Activated T-cell treated with anti-CD3 and anti-CD28 coated beads, Interleukin-2, amount 50 U/mL, for 4 hours (primary cell): ENCODE measurements at places on chromosomes 11 and 22. TPM values are rescaled to one million over a fixed set of nuclear protein-coding genes. Genes with fewer than 3 reads are reported as not detected.

The PTPRCAP gene
- 108 TPM for total RNA-seq

The UBQLN3 gene
- not detected for total RNA-seq

The LIF gene
- total RNA-seq = 440 TPM

The RTN4RL2 gene
- total RNA-seq = 0.27 TPM

DNA sequence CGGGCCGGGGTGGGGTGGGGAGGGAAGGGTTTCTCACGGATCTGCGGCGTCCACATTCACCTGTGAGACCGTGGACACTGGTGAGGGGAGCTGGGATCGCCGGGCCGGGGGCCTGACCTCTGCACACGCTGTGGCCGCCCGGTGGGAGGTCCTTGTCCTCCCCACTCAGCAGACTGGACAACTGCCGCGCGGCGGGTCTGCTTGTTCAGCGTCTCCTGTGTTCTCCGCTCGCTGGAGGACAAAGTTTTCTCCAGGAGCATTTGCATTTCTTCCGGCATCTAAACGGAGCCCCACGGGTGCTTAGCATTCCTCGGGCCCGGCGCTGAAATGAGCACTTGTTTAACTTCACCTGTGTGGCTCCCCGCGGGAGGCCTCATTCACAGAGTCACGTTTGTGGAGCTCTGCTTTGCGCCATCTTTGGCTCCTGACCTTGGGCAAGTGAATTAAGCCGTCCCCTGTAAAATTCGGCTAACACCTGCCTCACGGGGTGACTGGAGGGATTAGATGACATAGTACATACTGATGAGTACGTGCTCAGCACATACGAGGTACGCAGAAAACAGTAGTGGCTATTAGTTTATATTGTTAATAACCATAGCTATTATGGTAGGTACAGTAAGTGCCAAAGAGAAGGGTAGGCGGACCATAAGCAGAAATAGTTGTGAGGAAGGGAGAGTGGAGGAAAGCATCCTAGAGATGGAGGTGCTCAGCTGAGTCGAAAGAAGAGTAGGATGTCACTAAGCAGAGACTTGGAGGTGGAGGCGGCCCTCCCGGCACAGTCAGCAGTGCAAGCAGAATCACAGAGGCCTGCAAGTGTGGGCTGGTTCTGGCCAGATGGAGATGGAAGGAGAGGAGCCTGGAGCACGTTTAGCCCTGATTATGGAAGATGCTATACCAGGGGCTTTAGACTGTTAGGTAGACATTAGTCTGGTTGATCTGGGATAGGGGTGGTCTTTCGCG, 885 bp downstream of the TRMU start:
- no peak for DNase-seq

DNA sequence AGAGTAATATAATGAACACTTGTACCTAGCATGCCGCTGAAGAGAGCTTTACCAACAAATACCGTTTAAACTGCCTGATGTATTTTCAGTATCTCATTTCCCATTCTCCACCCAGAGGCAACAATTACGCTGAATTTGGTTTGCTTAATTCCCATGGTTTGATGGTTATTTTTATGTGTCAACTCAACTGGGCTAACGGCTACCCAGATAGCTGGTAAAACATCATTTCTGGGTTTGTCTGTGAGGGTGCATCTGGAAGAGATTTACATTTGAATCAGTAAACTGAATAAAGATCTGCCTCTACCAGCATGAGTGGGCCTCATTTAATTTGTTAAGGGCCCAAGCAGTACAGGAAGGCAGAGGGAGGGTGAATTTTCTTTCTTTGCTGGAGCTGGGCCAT, 377.9 kb downstream of the DYNC2H1 start:
- no peak for DNase-seq

DNA sequence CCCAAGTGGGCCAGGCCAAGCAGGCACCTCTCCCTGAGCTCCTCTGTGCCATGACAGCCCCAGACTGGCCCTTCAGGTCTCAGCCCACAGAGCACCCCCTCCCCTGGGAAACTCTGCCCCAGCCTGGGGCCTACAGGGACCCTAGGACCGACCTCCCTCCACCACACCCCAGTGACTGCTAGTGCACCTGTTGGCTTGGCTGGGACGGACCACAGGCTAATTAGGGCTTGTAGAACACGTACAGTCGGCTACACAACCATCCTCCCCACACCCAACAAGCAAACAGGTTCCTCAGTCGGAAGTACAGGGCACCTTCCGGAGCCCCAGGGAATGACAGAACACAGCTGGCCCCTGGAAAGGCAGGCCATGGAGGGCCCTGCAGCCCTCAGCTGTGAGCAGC, 4.3 kb downstream of the SBF1 start:
- DNase-seq = no peak

DNA sequence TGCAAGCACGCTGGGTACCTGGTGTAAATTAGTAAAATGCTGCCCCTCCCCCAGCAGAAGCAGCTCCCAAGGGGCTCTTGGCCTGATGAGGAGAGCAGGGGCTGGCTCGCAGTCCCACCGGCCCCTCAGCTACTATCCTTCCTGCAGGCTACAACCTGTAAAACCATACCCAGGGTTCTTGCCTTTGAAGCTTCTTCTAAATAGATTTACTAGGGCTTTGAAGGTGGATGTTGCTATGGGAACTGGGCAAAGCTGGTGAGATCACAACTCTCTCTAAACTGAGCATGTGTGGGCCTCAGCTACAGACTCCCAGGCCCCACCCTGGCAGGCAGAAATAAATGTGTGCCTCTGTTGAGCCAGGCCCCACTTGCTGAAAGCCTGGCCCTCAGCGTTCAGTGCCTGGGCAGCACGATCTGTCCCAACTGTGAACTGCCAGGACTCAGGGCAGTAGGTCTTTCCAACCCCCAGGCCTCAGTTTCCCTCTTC, 18.5 kb downstream of the CD5 start:
- peak; percentile 33 for DNase-seq

DNA sequence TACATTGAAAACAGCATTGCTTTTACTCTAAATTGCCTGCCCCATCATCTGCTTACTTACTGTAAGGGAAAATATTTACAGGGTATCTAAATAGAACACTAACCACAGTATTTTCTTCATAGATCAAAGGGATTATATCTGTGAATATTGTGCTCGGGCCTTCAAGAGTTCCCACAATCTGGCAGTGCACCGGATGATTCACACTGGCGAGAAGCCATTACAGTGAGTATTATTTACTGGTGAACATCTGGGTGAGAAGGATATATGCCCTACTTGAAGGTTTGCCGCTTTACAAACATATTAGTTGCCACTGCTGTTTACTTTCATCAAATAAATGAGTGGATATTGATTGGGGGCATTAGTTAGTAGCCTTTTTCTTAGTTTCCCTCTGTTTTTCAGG, 5.9 kb upstream of the CNTF start:
- no peak for DNase-seq

The EIF4ENIF1 gene
- 40.0 TPM for total RNA-seq

DNA sequence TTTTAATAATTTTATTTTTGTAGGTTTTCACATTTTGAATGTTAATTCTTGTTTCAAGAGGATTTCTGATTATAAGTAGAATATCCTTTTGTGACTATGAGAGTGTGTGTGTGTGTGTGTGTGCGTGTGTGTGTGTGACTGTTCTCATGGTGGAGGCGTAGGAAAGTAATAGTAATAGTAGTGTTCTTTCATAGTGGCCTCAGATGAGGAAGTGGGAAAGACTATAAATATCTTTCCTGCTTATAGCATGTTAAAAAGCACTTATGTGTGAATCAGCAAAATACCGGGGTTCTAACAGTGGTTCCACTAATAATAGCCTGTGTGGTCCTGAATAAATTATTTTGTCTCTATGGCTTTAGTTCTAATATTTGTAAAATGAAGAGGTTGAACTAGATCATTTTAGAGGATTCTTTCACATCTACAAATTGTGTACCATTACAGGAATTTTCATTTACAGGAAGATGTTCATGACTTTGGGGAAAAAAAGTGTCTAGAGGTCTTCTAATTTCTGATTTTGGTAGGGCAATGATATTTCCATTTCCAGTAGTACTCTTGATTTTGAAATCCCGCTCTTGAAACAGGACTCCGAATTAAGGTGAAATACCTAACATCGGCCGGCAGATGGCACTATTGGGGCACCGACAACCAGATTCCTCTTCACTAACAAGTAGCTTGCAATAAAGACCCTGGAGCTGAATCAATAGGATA, 29.9 kb upstream of the OR10G7 start:
- peak; percentile 48 for DNase-seq

The POLR2F gene
- 155 TPM for total RNA-seq

DNA sequence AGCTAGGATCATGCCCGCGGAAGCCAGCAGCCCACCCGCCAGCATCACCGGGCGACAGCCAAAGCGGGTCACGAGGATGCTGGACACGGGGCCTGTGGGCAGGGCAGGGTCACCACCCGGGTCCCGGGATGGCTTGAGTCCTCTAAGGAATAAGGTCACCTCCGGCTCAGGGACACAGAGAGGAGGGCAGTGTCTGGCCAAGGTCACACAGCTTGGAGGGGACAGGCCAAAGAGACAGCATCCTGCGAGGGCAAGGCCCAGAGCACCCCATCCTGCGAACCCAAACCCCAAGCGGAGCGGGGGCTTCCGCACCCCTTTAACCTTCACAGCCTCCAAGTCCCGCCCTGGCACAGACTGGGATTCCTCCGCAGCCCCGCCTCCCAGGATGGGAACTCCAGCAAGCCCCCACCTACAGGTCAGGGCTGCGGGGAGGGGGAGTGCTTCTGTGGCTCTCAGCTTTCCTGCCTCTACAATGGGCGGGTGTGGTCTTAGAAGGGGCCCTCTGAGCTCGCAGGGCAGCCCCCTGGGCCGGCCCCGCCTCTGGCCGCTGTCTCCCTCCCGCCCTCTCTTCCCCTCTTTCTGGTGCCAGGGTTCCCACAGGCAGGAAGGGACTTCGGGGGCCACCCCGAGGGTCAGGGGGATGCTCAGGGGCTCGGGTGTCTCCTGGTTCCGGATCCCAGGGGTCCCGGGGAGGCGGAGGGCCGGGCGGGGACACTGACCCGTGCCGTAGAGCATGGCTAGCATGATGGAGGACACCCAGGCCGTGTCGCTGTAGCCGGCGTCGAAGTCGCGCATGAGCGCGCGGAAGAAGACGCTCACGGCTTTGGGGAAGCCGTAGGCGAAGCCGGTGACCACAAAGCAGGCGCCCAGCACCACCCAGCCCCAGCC, 1.8 kb downstream of the SLC16A8 start:
- no peak for DNase-seq

The TNNI2 gene
- total RNA-seq = not detected

GRCh38 chr11:94131718-94132115, 3.1 kb downstream of the PANX1 start:
- DNase-seq = no peak

The RTN4R gene
- 1.4 TPM for total RNA-seq

DNA sequence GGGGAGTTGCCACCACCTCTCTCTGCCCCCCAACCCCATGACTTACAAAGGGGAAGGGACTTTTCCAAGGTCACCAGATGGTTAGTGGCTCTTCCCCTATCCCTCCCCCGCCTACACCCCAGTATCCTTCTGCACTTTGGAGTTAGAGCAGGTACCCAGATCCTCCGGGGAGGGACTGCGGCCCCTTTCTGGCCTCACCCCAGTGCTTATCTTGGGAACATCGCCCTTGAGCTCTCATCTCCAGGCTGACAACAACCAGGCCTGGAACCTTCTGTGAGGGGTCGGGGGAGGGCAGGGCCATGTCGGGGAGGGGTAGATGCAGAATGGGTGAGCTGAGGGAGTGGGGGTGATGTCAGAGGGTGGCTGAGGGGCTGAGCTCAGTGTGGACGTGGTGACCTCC, 7.5 kb upstream of the NAALADL1 start:
- no peak for DNase-seq

- no peak for DNase-seq
These were observed 1.7 kb upstream of the OR9G4 start for GRCh38 chr11:56750190-56750589.

The KCNQ1OT1 gene
- total RNA-seq = 0.18 TPM

GRCh38 chr11:111629499-111629898, 27.2 kb downstream of the SIK2 start:
- DNase-seq = no peak

DNA sequence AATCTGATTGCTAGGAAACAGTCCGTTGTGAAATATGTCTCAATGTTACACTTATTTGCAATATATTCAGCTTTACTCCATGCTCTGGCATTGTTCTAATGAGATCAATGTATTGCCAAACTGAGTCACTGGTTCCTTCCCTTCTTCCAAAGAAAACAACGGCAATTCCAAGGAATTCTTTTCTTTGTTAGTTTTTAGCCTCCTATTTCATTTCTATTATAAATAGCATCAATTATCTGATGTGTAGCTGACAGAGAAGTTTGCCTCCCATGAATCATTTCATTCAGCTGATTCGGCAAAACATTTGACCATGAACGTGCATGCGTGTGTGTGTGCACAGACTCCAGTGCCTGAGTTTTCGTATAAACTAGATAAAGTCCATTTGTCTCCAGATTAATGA, 346.8 kb downstream of the ETS1 start:
- DNase-seq = no peak

DNA sequence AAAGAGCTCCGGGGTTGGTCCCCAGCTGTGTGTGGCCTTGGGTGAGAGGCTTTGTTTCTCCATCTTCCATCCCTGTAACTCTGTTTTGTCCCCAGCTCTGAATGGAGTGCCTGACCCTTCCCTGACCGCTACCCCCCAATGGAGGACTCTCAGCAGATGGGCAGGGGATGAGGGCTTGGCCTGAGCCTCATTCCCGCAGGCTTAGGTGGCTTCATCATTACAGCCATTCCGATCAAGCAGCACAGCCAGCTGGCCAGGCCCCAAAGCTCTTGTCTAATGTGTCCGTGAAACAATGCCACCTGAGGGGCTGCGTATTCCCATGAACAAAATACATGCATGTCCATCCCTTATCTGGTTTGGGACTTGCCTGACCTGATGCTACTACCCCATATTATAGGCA, 3.9 kb upstream of the CDC42EP2 start:
- DNase-seq = no peak

- no peak for DNase-seq
These were observed 9.7 kb upstream of the UBASH3B start for GRCh38 chr11:122645847-122646246.

GRCh38 chr11:17600316-17601255, 53.5 kb downstream of the OTOG start:
- no peak for DNase-seq

DNA sequence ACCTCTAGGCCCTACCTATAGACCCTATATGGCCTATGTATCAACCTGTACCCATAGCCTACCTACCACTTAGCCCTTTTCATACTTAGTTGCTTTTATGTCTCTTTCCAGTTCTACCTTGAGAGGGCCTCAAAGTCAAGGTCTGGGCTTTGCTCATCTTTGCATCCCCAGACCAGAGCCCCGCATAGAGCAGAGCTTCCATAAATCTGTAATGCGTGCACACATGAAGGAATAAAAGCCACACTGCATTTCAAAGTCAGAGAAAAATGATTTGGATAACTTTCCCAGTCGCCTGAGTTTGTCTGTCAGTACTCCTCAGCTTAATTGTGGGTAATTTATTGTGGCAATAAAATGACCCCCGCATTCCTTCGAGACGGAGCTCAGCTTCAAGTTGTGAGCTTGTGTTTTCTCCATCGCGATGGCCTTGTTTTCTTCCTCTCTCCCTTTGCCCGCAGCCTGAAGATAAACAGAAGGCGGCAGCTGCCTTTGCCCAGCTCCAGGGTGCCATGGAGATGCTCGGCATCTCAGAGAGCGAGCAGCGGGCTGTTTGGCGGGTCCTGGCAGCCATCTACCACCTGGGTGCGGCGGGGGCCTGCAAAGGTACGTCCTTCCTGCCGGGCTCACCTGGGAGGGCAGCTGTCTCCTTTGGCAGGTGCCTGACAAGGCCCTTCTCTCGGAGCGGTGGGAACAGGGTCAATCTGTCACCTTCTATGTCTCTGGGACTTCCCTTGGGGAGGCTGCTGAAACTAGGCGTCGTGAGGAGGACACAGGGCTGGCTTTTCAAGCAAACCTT, 55.7 kb downstream of the MYO18B start:
- DNase-seq = no peak

The BIK gene
- total RNA-seq = 9.9 TPM

GRCh38 chr11:7471071-7471470, 14.2 kb upstream of the OLFML1 start:
- DNase-seq = no peak

The MAP6 gene
- total RNA-seq = not detected
